ENCODE measurements at places on chromosomes 11 and 22.

DNA sequence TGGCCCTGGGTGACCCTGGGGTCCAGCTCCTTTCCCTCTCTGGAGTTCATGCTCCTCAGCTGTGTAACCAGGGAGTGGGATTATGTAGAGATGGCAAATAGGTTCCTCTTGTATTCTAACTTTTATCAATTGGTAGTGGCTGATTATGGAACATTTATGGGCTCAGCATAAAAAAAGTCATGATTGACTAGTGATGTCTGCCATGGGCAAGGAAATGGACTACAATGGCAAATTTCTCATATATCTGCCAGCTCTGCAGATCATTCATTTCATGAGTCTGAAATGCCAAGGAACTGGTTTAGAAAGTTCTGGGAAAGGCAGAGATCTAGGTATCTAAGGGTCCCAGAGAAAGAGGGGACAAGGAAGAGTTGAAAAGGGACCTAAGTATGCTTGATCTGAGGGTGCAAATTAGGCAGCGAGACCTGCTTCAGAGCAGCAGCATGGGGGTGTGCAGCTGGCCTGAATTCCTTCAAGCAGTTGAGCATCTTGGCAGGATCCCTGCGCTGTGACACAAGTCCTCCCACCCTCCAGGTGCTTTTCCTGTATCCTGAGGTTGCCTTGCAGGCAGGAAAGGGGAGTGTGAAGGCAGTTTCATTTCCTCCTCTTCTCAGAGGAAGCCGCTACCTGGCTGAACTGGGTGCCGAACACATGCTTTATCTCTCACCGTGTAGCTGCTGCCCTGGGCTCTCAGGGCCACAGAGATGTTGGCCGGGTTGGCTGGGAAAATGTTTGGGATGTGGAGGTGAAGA is 10.4 kb downstream of the SLC15A3 start:
- DNase-seq: no peak

- DNase-seq: no peak
Measured at GRCh38 chr22:18909556-18909955, 3.4 kb downstream of the DGCR6 start.

- DNase-seq: no peak
Measured at GRCh38 chr22:38203090-38203810, 1.5 kb downstream of the MAFF start.

GRCh38 chr11:122173587-122173986 is 57.6 kb upstream of the BLID start:
- DNase-seq: no peak

- DNase-seq: no peak
Measured at GRCh38 chr11:125312391-125312790, 147.8 kb downstream of the PKNOX2 start.

DNA sequence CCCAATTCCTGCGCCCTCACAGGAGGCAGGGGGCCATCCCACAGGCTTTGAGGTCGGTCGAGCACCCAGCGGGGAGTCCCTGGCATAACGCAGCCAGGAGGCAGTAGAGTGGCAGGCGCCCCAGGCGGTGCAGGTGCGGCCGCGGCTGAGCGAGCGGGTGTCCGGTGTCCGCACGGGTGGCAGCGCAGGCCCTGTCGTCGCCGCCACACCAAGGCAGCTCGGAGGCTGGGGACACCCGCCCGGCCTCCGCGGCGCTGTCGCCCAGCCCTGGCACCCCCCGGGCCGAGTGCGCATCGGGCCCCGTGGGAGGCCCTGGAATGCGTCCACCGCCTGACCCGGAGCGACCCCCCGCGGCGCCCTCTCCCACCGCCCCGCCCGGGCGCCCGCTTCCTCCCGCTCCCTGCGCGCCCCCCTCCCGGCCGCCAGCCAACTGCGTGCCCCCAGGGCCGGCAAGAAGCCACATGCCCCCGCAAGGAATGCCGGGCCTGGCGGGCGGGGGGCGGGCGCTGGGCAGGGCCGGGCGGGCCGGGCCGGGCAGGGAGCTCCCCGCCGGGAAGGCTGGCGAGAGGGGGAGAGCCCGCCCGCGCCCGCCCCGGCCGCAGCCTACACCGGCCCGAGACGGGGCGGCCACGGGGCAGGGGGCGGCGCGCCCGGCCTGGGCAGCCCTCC is 33.9 kb downstream of the PRDM11 start:
- no peak for DNase-seq

GRCh38 chr11:14460147-14460546 is 39.5 kb downstream of the COPB1 start:
- no peak for DNase-seq

GRCh38 chr11:31620434-31620833 is 110.9 kb downstream of the ELP4 start:
- DNase-seq: no peak

- no peak for DNase-seq
Measured at GRCh38 chr11:12063251-12063650, 47.1 kb upstream of the MICAL2 start.

DNA sequence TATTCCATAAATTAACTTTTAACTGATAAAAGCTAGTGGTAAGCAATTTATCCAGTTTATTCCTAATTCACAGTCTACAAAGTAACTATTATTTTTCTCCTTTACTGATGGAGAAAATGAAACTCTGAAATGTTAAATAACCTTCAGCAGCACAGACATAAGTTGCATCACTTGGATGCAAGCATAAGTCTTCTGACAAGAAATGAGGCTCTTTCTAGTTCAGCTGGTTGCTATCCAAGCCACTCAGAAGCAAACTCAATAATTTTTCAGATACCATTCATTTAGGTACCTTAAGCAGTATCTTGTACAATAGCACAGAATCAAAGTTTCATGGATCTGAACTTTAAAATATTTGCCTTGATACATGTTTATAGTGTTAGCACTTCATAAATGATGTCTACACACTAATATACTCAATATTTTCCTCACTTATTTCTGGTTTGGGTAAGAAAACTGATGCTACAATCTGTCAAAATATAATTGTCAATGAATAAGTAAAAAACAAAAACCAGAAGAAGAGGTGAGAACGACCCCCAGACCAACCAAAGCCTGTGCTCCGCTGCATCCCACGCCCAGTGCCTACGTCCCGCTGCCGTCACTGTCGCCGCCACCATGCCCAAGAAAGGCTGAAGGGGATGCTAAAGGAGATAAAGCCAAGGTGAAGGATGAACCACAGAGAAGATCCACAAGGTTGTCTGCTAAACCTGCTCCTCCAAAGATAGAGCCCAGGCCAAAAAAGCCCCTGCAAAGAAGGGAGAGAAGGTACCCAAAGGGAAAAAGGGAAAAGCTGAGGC is 18.1 kb downstream of the FAM168A start:
- no peak for DNase-seq

DNA sequence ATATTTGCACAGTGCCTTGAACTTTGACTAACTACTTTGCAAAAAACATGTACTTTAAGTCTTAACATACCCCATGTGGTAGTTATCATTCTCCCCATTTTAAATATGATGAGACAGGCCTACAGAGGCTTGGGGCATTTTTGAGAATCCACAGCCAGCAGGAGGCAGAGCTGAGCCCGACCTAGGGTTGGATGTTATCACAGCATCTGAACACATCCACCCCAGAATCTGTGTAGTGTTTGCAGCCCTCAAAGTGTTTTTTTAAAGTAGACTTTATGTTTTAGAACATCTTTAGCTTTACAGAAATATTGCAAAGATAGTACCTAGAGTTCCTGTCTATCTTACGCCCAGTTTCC is 17.6 kb downstream of the OTOG start:
- DNase-seq: no peak
